Stimulated activated CD8-positive, alpha-beta memory T cell treated with anti-CD3 and anti-CD28 coated beads, Interleukin-7, amount 100 ng/mL, for 4 hours (primary cell): ENCODE measurements at places on chromosomes 3 and 15.

GRCh38 chr15:39820050-39820602 is 37.5 kb upstream of the FSIP1 start:
- DNase-seq: no peak

DNA sequence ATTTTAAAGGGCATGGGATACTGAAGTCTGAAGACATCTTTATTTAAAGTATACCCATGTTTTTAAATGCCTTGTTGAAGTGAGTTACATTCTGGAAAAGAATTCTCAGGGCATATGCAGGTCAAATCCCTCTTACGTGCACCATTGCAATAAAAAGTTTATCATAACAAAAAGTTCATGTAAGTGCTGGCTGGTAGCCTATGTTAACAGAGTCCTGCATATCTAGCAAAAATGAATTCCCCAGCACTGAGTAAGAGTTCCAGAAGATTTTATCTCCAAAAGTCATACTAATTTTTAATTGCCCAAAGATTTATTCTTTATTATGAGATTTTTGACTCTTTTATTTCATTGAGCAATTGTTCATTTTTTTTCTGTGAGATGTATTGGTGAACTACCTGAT is 104.7 kb upstream of the ROBO1 start:
- DNase-seq: no peak

- DNase-seq: no peak
Observed at GRCh38 chr3:167051421-167051820, 328.7 kb downstream of the ZBBX start.

DNA sequence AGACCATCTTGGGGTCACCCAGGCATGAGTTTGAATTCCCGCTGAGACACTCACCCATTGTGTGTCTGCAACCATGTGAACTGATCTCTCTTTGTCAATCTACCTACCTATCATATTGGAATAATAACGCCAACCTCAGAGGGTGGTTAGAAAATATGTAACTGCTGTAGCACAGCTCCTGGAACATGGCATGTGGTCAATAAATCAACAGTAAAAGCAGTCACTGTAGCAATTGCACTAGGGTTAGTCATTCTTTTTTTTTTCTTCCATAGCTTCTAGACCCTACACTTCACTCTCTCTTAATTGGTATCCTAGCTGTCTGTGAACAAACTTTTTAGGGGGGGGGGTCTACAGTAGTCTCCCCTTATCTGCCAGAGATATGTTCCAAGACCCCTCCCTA is 64.2 kb upstream of the SLCO2A1 start:
- DNase-seq: no peak

DNA sequence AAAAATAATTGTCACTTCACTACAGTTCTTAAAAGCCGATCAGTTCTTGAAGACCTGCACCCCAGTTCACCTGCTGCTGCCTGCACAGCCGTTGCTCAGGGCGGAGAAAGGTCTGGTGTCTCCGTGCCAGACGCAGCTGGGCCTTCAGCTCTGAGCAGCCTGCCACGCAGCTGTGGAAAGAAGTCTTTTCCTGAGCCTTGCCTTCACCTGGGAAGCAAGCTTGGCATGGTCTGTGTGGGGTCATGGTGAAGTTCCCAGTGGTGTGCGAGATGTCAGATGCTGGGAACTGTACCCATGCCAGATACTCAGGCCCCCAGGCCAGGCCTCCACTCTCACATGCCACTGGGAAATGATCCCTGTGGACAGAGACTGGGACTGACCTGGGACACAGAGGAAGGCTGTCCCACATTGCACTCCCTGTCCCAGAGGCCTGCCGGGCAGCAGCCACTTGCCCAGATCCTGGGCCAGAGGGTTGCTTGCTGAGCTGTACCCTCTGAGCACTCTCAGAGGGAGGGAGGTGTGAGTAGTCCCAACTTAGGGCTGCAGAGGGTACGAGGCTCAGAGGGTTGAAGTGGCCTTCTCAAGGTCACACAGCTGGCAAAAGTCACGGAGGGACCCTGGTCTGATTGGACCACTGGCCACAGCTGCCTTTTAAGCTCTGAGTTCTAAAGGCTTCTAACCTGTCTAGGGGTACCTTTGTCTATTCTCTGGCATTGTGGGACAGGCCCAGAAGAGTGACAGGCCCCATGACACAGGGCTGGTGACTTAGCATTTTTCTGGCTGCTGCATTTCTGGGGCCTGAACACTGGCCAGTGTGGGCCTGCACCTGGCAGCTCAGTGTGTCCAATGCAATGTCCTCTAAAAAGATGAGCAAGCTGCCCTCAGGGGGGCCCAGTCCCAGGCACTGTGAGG is 55.4 kb downstream of the KLF13 start:
- DNase-seq: no peak

GRCh38 chr3:188571531-188572095 is 417.7 kb downstream of the LPP start:
- DNase-seq: no peak

DNA sequence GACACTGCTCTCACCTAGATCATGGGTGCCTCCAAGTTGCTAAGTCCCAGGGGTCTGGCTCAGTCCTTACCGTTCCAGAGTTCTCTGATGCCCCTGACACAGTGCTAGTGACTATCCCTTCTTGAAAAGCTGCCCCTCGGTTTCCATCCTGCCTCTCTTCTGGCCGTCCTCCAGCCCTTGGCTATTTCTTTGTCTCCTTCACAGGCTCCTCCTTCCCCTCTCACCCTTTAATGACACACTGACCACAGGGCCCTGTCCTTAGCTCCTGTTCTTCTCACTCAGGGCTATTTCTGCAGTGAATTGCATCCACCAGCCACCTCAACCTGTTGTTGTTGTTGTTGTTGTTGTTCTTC is 31.1 kb downstream of the SLC28A1 start:
- no peak for DNase-seq
